ENCODE measurements at places on chromosomes 7 and 10.

GRCh38 chr7:1748076-1748838, 78.2 kb downstream of the ELFN1 start:
- no peak for DNase-seq

DNA sequence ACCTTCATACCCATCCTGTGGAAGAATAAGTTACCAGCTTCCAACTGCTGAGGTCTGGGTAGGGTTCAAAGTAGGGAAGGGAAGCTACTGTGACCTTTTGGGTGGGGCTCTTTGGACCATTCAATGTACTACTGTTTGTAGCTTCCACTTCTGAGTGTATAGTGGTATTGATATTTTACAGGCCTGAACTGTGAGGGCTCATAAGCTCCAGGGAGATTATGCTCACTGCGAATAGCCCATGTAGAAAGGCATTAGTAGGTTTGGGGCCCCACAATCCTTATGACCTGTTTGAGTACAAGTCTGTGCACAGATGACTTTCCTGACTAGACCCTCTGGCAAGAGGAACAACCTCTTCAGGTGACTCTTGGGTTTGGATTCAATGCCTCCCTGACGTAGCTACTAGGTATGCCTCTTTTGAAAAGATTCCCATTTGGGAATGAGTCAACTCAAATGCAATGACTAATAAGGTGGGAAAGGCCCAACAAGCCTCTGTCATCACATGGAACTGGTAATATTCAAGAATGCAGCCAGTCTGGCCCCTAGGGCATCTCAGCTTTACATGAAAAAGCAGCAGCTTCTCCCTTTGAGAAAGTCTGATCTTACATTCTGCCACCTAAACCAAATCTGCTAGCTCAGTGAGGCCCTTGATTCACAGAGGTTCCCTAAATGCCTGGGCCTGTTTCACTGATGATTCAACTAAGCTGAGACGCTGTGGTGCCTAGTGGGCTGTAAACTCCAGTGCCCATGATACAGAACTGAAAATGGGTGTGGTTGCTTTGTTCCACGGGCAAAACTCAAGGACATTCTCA, 79.8 kb downstream of the ABI1 start:
- peak; percentile 96 for DNase-seq

GRCh38 chr10:104300002-104300735, 31.2 kb downstream of the GSTO2 start:
- DNase-seq, result peak; percentile 96

DNA sequence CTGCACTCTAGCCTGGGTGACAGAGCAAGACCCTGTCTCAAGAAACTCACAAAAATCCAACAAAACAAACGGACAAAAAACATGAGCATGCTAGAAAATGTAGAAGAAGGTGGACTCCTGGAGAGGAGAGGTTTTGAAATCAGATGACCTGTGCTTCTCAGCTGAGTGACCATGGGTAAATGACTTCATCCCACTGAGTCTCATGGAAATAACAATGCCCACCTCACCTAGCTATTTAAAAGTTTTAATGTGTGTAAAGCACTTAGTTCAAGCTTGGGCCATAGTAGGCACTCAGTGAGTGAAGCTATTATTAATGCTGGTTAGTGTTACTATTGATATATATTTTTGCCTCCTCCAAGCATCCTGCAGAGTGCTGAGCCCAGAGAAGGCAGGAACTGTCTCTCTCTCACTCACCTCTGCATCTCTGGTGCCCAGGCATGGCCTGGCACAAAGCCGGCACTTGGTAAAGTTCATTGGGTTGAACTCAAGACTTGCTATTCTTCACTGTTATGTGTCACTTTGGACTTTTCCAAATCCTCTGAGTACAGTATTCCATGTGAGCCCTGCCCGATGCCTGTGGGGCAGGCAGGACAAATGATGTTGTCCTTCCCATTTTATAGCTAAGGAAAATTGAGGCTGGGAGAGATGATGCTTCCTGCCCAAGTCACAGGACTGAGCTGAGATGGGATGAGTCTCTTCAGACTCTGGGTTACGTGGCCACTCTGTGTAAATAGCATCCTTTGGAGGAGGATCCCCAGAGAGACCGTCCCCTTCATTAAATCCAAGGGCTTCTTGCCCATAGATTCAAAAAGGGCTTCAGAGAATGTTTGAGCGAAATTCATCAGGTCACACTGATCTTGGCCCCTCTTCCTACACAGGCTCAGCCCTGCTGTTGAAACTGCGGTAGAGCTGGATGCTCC, 81.4 kb upstream of the EMX2 start:
- peak; percentile 81 for DNase-seq

DNA sequence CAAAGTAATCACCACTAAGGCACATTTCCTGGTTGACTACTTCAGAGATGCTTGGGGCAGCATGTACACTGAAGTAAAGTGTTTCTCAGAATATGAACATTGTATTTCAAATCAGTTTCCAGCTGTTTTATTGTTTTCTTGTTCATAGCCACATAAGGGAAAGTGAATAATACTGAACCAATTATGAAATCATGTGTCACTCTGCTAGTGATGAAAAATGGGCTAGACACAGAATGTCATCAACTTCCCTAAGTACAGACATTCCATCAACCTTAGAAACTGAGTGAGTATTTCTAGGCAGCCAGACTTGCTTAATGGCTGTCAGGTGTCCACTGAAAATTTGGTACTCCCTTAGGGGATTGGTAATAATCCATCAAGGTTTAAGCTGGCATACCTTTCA, 603.5 kb downstream of the ARL4A start:
- peak; percentile 39 for DNase-seq

GRCh38 chr10:120705309-120705708, 145.9 kb upstream of the WDR11 start:
- DNase-seq, result no peak

- DNase-seq, result no peak
Observed at GRCh38 chr7:6256109-6256483, 16.3 kb downstream of the CYTH3 start.

GRCh38 chr10:83012866-83013265, 1126.4 kb upstream of the GHITM start:
- DNase-seq, result peak; percentile 42

GRCh38 chr7:129831424-129832058, 121.2 kb downstream of the UBE2H start:
- DNase-seq, result peak; percentile 99

- no peak for DNase-seq
Observed at GRCh38 chr10:35416619-35417312, 80.5 kb downstream of the CCNY start.

DNA sequence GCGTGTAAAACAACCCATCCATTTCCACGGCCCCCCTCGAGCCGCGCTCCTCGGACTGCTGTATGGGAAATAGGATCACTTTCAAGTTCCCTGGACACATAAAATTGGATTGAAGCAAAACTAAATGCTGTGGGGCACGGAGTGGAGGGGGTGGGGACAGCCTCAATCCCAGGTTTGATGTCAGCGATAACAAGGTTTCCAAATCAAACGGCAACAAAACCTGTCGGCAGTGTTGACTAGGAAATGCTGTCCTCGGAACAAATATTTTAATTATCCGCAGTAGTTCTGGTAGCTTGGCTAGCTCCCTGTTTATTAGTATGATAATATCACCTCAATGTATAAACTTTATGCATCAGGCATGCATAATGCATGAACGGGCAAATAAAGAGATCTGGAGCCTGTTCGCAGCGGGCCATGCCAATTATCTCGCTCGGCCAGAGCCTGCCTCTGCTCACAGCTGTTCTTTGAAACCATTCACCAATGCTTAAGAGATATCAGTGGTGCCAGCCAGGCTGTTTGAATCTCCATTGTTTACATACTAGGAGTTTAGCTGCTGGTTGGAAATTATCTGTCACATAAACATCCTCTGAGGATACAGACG, 161.1 kb downstream of the PAXIP1 start:
- no peak for DNase-seq

DNA sequence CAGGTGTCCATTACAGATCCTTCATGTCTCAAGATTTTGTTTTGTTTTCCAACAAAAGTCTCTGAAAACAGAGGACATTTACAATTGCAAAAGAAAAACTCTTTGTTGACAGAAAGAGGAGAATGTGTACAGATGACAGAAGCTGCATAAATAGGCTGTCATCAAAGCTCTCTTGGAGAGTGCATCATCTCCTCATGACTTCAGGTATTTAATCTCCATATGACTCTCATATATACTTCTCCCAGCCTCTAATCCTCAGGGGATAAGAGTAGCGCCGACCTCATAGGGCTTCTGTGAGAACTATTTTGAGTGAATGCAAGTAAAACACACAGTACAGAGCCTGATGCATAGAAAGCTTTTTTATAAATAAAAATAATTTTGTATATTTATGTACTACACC, 48.1 kb upstream of the SEPTIN7 start:
- DNase-seq, result no peak

GRCh38 chr10:124683814-124684213, 60.4 kb downstream of the FAM53B start:
- no peak for DNase-seq

DNA sequence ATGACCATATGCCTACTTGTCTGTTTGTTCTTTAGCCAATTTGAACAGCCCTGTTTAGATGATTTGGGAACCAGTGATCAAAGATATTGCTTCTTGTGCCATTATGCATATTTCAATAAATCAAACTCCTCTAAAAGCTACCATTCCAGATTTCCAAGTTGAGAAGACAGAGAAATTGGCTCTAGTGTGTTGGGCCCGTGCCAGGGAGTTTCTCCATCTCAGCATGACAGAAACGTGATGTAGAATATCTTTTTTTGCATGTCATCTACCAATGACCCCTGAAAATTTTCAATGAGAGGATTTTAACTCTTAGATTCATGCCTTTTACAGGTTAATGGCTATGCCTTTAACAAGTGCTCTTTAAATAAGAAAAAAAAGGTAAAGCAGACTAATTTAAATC, 50.7 kb upstream of the CABCOCO1 start:
- DNase-seq, result no peak

GRCh38 chr10:61313460-61313859, 139.7 kb downstream of the TMEM26 start:
- DNase-seq, result peak; percentile 18

DNA sequence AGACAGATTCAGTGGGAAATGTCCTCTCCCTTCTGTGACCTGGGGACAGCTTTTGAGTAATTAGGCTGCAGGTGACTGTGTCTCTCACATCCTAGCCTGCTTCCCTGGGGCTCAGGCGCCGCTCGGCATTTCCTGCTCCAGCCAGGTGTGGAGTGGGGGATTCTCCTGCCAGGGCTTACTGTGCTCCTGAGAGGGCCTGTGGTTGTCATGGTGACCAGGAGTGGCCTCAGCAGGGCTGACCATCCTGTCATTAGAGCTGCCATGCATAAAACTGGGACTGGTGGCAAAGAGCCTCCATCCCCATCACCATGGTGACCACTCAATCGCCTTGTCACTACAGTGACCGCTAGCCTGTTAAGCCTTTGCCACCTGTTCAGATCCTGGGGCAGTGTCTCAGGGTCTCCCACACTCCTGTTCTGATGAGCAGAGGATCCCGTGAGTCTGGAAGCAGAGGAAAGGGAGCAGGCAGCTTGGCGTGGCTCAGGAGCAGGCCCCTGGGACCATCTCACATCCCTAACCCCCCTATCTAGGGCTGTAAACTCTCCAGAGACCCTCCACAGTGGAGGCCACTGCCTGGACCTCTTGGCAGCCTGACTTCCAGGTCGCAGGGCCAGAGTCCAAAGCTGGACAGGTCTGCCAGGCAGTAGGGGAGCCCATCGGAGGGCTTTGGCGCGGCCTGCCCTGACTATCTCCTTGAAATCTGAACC, at the start of gene GCK:
Gene GCK, minus strand, starts transcription at position 154 of the 707 bp plus-strand sequence. CDS start 486 bp downstream, outside the sequence.
- DNase-seq, result no peak

DNA sequence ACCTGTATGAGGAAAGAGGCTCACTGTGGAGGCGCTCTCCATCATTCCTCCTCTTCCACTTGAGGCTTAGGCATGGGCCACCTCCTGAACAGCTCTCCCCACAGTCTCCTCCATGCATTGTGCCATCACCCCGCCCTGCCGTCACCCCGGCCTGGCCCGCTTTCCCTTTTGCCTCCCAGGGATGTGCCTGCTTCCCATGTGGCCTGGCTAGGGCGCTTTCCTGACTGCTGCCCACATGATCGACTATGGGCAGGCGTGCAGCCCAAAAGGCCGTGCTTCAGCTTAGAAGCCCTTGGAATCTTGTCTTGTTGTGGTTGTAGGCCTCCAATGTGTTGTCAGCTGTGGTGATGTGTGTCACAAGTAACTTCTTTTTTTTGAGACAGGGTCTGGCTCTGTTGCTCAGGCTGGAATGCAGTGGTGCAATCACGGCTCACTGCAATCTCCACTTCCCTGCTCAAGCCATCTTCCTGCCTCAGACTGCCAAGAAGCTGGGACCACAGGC, 1.8 kb upstream of the ACTR3C start:
- DNase-seq, result no peak

DNA sequence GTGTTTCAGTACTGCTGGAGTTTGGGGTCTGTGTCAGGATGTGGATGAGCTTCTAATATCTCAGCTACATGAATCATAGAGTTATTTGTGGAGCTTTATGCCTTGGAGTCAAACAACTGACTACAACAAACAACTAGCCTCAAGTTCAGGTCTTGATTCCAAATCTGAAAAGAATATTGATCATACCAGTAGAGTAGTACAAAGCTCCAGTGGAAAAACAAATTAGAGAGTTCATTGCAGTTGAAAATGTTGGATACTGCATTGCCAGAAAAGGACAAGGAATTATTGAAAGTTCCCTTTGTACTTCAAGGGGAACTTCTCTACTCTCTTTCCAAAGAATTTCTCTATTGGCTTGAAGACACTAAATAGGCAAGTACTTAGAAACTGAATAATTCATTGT, 117.6 kb upstream of the CTTNBP2 start:
- DNase-seq, result no peak

- peak; percentile 20 for DNase-seq
Observed at GRCh38 chr7:137151041-137151689, 192.4 kb downstream of the PTN start.

DNA sequence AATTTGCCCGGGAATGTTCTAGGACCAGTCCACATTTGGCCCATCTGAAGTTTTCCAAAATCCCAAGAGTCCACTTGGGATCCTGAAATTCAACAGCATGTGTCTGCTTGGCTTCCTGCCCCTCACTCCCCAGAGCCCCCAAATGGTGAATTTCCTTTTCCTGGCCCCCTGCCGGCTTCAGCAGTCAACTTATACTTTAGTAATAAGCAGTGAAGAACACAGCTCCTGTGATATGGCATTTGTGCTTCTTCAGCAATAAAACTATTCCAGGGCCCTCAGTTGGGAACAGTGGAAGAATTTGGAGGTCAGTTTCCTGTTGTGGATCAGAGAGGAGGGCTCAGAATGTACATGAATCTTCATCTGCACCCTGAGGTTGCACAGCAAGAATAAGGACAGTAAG, 51.1 kb downstream of the PRF1 start:
- DNase-seq, result no peak

- no peak for DNase-seq
Observed at GRCh38 chr10:89992575-89992974, 291.2 kb downstream of the KIF20B start.

DNA sequence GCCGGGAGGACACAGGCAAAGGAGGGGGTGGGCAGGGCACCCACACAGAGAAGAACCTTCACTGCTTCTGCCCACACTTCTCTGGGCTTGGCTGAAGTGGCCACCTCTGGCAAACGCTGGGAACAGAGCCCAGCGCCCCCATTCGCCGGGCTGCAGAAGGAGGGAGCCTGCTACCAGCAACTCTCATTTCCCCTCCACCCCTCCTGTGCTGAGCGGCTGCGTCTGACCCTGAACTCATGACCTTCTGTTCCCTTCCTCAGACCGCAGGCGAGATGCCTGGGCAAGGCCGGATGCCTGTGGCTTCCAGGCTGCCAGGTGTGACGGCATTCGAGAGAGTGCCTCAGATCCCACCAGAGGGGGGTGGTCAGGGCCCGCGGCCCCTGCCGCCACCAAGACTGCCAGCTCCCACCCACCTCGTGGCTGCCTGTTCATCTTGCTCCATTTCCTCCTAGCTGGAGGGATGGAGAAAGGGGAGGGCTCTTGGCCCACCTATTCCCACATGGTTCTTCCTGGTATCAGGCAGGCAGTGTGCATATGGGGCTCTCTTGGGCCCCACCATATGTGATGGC, 19.8 kb downstream of the DNAJB12 start:
- DNase-seq, result peak; percentile 90

- no peak for DNase-seq
Observed at GRCh38 chr7:20816372-20816959, 29.8 kb upstream of the SP8 start.

Data from A172 (cell line).